ENCODE measurements at places on chromosomes 3 and 15. TPM values are rescaled to one million over a fixed set of nuclear protein-coding genes. Genes with fewer than 3 reads are reported as not detected.

DNA sequence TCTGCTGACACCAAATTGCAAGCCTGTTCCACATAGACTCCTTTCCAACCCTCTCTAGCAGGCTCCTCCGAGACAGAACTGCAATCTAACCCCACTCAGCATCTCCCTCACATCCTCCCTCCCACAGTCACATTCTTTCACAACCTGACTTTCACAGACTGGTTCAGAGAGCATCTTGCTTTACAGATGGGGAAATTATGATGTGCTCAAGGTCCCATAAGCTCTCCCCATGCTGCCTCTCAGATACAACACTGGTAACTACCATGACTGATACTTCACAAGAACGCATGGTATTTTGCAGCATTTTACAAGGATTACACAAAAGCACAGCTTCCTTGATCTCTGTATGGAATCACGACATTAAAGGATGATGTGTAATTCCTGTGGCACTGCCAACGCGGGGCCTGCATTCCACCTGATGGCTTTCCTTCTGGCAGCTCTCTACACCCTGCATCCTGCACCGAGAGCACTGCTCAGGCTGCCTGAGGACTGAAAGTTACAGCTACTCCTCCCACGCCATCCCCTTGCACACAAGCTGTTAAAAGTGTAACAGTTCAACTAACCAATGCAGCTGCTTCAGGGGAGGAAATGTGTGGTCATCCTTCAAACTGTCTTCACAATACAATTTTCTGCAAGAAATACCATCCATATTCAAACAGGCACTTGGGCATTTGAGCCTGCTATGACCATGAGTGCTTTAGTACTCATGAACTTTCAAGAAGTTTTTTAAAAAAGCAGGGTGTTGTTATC is 27.6 kb downstream of the TBC1D2B start:
- peak; percentile 79 for DNase-seq

- no peak for DNase-seq
Measured at GRCh38 chr15:68061171-68061570, 7.1 kb downstream of the PIAS1 start.

- DNase-seq: peak; percentile 76
Measured at GRCh38 chr15:88513195-88513594, 33.3 kb downstream of the DET1 start.

DNA sequence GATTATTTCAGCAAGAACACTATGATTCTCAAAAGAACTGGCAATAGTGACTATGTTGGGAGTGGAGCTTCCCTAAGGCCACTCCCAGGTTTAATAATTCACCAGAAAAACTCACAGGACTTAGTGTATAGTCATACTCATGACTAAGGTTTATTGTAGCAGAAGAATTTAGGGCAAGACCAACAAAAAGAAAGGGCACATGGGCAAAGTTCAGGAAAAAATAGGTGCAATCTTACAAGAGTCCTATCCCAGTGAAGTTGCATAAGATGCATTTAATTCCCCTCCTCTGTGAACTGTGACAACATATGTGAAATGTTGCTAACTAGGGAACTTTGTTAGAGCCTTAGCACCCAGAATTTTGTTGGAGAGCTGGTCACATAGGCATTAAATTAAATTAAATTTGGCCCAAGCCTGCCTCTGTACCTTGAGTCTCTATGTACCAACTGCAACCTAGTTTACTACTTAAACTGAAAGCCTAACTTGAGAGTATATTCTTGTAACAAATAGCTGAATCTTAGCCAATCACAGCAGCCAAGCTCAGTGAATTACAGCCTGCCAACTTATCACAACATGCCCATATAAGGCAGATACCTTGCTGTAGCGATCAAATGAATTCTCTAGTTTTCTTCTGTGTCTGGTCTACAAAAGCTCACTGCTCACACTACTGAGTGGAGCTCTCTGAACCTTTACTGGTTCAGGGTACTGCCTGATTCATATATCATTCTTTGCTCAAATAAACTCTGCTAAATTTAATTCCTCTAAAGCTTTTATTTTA is 386.2 kb upstream of the ARHGEF26 start:
- DNase-seq: no peak

- peak; percentile 95 for DNase-seq
Measured at GRCh38 chr3:8486936-8487335, 14.7 kb upstream of the LMCD1 start.

DNA sequence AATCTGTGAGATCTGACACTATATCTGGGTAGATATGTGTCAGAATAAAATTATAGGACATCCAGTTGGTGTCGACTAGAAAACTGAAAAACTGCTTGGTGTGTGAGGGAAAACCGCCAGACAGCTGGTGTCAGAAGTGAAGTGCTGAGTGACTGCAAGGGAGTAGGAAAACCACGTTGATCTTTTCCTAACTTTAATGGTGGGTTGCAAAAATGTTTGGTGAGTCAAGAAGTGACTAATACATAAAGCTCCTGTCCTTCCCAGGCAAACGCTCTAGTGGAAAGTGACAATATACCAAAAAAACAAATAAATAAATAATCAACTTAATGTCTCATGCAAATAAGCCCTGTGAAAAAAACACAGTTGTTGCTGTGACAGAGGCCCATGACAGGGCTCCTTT is 7.3 kb upstream of the CD96 start:
- peak; percentile 30 for DNase-seq

DNA sequence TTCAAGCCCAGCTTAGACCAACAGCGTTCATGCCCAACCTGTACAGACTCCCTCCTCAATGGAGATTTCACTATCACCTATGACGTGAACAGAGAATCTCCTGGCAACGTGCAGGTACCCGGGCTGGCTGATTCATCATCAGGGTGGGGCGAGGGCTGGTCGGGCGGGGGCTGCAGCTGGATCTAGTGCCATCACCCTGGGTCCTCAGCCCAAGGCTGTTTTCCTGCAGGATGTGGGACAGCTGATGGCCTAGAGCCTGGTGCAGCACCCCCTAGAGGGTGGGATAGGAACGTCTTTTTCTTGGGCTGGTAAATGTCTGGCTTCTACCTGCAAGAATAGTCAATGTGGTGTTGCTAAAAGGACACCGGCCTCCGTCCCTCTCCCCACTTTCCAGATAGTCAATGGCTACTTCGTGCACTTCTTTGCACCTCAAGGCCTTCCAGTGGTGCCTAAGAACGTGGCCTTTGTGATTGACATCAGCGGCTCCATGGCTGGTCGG is 4.4 kb downstream of the ITIH3 start:
- DNase-seq: peak; percentile 8

GRCh38 chr3:53464424-53464823 is 30.0 kb upstream of the CACNA1D start:
- no peak for DNase-seq

- DNase-seq: no peak
Measured at GRCh38 chr15:67556976-67557570, 14.6 kb downstream of the MAP2K5 start.

Gene MOBP
- total RNA-seq: not detected

Gene OR5AC2
- total RNA-seq: not detected

Gene TLNRD1
- 13.4 TPM for total RNA-seq
